ENCODE measurements at places on chromosomes 4 and X.

- peak; percentile 59 for DNase-seq
These were observed 757 bp upstream of the SRPK3 start for GRCh38 chrX:153779891-153780677.

- DNase-seq = no peak
These were observed 1649.8 kb upstream of the PCDH10 start for GRCh38 chr4:131499141-131499873.

DNA sequence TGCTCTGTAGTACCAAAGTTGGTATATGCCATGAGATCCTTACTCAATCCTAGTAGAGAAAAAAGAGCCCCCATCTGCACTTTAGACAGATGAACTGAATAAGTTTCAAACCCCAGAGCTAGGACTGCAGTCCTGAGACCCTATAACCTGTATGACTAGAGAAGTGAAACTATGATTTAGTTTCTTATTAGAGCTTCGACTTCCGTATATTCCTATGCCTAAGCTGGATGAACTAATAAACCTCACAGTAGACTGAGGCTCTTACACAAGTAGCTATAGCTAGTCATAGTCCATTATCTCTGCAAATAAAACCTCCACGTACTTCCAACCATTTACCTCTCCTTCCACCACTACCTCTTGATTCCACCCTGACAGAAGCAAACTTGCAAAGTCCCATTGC lies 6.3 kb upstream of the OTUD4 start:
- no peak for DNase-seq

DNA sequence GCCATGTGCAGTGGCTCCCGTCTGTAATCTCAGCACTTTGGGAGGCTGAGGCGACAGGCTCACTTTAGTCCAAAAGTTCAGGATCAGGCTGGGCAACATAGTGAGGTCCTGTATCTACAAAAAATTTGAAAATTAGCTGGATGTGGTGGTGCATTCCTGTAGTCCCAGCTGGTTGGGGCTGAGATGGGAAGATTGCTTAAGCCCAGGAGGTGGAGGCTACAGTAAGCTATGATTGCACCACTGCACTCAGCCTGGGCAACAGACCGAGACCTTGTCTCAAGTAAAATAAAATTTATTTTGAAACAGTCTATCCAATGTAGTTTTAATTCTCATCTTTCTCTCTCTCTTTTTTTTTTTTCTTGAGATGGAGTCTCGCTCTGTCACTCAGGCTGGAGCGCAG lies 21.1 kb downstream of the RBM10 start:
- DNase-seq = no peak

GRCh38 chr4:146520896-146521540 lies 722 bp downstream of the SLC10A7 start:
- no peak for DNase-seq

DNA sequence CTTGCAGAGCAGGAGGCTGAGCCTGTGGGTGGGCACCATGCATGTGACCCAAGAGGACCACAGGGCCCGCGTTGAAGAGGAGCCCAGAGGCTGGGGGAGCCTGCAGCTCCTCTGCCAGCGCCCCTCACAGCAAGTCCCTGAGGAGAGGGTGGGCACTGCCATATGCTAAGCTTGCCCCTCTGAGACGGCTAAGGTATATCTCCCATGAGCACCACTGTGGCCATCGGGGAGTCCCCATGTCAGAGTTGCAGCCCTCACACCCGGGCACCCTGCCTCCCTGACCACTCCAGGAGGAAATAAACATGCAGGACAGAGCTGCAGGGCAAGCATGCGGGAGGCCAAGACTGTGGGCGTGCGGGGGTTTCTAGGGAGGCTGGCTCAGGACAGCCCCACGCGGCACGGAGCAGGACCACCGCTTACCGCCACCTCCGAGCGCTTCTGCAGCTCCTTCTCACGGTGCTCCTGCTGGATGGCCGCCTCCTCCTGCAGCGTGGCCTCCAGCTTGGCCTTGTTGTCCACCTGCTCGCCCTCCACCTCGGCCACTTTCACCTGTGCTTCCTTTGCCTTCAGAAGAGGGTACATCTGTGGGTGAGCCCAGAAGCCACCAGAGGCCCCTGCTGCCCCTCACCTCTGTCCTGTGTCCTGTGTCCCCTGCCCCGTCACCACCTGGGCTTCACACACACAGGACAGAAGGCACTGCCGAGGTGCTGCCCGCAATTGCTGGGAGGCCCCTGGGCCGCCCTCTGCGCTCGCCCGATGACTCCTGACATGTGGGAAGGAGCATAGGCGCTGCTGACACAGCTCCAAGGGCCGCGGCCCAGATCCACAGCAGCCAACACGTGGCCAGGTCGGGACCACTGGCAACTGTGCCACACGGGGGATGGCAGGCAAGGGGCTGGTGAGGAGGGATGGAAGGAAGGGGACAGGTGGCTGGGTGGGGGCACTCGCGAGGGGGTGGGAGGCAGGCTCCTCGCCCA lies 29.8 kb downstream of the FGFR3 start:
- no peak for DNase-seq

DNA sequence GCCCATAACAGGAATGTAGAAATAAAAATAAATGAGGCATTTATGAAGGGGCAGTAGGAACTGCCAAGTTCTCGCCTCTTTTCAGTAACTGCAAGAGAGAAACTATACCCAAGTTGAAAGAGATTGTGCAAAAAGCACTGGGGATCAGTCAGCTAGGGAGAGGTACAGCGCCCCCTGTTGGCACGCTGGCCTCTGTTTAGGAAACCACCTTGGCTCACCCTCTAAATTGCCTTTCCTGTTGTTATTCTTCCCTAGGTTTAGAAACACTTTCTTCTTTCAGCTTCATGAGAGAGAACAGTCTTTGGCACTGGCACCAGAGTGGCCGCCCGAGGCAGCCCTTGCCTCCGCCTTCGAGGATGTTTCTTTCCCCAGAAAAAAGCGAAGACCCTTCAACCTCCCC lies 348.5 kb downstream of the MID1IP1 start:
- DNase-seq = no peak

- no peak for DNase-seq
These were observed 26.7 kb upstream of the FGFR3 start for GRCh38 chr4:1766106-1767060.

- no peak for DNase-seq
These were observed 78.9 kb upstream of the CNKSR2 start for GRCh38 chrX:21295246-21295820.

- DNase-seq = no peak
These were observed 191.5 kb downstream of the SLIT2 start for GRCh38 chr4:20443015-20443805.

GRCh38 chr4:23097251-23097650 lies 404.5 kb downstream of the GBA3 start:
- DNase-seq = no peak

DNA sequence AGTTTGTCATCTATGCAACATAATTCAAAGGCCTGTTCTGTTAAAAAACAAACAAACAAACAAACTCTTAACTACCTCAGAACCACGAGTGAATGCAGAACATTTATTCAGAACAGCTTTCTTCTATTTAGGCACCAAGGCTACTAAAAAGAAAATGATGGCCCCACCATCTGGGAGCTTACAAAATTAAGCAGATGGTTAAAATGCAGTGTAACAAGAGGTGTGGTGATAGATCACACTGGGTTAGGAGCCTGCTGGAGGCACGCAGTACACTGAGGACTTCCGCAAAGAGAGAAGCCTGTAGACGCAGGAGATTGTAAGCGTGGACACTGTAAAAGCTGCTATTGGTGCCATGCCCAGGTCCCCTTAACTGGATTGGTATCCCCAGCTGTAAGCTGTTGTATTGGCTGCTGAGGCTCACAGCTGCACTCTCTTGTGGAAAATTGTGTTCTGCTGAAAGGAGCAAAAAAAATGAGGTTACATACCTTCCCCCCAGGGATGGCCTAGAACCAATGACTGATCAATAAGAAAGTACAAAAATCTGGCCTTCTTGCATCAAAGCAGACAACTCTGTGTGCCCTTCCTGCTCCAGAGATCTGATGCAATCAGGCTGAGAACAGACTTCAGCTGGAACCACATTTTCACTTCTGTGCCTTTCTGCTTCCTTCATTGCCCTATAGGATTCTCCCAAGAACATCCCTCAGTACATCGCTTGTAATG lies 60.0 kb downstream of the SHROOM3 start:
- DNase-seq = no peak

DNA sequence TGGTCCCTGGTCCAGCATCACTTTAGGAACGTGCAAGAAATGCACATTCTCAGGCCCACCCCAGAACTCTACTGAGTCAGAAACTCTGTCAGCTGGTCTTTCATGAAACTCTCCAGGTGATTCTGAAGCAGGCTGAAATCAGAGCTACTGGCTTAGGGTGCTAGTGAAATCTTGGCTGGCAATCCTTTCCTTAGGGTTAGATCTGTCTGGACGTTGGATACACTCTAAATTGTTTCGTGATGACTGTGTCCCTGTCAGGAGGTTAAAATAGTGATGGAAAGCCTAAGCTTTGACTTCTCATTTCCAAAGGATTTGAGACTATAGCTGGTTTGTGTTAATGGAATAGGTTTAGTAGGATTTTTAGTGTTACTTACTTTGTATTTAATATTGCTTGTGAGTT lies 99.1 kb downstream of the ARHGAP10 start:
- no peak for DNase-seq

DNA sequence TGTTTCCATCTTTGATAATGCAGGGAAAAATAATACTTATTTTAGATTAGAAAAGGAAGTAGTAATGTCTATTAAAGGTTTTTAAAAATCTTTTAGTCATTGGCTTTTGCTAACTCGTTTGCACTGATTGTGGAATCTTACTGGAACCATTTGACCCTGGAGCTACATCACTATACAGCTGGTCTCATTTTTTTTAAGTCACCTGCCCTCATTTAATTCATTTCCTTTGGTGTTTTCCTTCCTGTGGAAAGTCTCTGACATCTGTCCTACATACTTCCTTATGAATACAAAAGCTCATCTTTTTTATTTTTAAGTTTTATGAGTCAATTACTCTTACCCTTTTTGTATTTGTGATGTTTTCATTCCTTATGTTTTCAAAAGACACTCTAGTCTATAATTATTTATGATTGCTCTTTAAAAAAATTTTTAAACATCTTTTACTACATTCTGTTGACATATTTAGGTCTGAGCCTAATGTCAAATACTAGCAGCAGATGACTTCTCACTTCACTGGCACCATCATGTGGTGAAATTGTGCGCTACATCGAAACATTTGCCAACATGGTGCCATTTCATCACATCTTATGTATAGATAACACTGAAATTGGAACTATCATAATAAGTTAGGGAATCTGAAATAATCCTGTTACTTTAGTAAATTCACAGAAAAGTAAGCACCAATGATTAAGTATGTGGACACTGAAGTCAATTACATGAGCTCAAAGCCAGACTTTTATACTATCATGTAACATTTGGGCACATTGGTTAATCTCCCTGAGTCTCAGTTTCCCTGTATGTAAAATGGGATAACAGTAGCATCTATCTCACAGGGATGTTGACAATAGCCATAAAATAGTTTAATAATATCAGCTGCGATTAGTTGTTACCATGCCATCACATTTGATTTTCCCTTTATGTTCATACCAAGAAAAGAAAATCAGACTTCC lies 9.4 kb upstream of the MMAA start:
- DNase-seq = peak; percentile 39

DNA sequence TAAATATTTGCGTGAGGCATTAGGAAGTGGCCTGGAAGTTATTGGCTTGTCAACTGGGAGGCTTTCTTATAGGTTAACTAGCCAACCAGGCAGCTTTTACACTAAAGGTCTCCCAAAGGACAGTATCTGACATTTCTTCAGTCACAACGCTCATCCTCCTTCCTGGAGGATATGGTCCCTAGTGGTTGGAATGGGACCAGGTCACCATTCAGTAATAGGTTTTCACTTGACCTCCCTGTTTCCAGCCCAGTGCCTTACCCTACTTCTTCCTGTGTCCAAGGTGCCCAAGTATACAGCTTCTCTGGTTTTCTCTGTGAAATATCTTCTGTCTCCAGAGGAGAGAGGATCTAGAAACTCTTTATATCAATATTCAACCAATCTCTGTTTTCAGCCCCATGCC lies 38.5 kb downstream of the RPS6KA3 start:
- DNase-seq = no peak

- DNase-seq = no peak
These were observed 13.8 kb downstream of the SLC25A5 start for GRCh38 chrX:119482041-119482440.

- DNase-seq = no peak
These were observed 1181.4 kb upstream of the TENM3 start for GRCh38 chr4:181061787-181062186.

GRCh38 chr4:1035510-1035909 lies 24.1 kb downstream of the FGFRL1 start:
- DNase-seq = no peak

DNA sequence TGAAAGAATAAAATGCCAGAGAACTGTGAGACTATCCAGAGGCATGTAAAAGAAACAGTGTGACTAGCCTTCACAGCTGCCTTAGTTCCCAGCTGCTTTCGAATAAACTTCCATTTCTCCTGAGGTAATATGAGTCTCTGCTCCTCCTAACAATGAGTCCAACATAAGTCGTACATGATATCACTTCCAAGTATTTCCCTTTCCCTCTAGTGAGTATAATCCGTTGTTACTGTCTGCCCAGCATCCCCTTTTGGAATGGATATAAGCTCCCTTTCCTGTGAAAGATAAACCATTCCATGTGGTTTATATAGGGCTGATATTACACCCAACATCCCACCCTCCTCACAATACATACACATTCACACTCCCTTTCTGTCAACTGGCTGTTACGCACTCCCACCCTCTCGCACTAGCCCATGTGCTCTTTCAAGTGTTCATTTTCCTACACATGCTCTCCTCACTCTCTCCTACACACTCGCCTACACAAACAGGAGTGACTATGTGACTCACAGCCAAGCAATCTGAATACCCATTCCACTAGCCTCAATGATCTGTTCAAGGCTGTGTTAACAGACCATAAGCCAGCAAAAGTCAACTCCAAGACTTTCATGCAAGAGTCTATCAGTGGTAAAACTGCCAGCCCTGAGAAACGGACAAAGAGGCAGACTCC lies 5.0 kb downstream of the NAF1 start:
- no peak for DNase-seq

- no peak for DNase-seq
These were observed 117.9 kb downstream of the COL25A1 start for GRCh38 chr4:109184491-109184961.

DNA sequence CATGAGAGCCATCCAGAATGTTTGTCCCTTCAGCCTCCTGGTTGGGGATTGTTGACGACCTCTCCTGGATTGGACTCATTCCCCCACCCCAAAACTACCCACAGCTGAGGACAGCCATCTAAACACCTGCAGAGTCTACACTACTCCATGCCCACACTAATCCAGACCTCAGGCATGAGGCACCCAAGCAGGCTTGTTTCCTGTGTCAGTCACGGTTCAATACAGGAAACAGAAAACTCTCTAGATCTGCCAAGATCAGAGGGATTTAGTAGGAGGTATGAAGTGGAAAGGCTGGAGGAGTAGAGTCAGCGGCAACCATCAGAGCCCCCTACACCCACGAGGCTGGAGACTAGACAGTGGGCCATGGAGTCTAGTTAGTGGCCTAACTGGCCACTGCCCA lies 37.7 kb downstream of the HAND2 start:
- DNase-seq = no peak

- no peak for DNase-seq
These were observed 854.2 kb downstream of the CENPC start for GRCh38 chr4:66691101-66691500.

Measured in GDM1 (cell line).